ENCODE measurements at places on chromosomes 16 and 17.

GRCh38 chr17:81069135-81069645 is 34.2 kb downstream of the BAIAP2 start:
- DNase-seq, result no peak

- no peak for DNase-seq
Measured at GRCh38 chr17:49527927-49528651, 33.0 kb downstream of the NGFR start.

DNA sequence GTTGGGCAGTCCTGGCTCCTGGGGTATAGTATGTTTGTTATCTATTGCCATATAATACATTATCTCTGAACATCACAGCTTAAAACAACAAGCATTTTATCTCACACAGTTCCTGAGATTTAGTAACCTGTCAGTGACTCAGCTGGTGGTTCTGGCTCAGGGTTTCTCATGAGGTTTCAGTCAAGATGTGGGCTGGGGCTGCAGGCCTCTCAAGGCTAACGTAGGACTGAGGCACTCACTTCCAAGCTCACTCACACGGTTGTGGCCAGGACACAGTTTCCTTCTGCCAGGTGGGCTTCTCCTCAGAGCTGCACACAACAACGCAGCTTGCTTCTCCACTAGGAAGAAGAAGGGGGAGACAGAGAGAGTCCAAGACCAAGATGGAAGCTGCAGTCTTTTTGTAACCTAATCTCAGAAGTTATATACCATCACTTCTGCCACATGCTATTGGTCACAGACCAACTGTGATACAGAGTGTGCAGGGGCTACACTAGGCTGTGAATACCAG is 10.3 kb upstream of the MED13 start:
- DNase-seq, result no peak

DNA sequence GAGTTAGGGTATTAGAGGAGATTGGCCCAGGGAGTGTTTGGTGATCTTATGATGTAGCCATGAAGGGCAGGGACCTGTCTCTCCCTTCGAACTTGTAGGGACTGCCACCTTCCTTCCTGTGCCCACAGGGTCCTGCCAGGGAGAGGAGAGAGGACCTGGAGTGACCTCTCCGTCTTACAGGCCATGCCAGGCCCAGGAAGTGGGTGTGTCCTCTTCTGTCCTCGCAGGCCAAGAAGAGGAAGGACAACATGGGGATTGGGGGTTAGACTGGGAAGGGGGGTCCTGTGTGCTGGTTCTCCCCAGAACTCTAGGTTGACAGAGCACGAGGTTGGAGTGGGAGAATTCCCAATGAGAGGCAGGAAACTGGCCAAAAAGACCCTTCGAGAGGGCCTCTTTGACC is 43.4 kb upstream of the TAC4 start:
- no peak for DNase-seq

DNA sequence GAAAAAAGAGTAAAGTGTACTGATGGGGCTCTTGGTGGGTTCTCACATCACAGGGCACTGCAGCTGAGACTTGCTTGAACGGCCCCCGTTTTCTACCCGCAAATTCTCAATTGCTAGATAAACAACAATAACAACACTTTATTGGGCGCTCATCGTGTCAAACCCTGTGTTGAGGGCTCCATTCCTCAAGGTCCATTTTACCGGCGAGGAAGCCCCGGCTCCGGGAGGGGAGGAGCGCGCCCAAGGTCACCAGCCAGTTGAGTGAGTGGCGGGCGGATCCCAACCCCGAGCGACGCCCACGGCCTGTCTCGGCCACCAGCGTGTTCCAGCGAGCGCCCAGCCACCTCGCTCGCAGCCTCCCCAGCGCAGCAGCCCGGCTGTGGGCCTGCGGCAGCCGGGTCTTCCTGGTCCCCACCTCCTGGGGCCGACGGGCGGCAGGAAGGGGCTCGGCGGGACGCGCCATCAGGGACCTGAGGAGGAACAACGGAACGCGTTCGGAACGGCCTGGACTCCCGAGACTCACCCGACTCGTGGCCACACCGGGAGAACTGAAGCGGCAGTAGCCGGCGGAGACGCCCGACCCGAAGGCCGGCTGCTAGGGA is 373 bp downstream of the CMC2 start:
- DNase-seq, result peak; percentile 67
